Kidney (tissue), 22 donors: ENCODE measurements at places on chromosomes 2 and 18. TPM values are rescaled to one million over a fixed set of nuclear protein-coding genes. Genes with fewer than 3 reads are reported as not detected.
A peak's percentile ranks its signal among the peaks of the same experiment; 100 is the strongest.

The NT5DC4 gene
- not detected for polyA plus RNA-seq

The LGALSL gene
- polyA plus RNA-seq, result 16.2 TPM

The UGT1A1 gene
- 3.6 TPM for polyA plus RNA-seq

The SOCS6 gene
- 5.1 TPM for polyA plus RNA-seq

The CXCR2 gene
- polyA plus RNA-seq, result not detected

The EVX2 gene
- polyA plus RNA-seq, result not detected

The IL1RL1 gene
- 102 TPM for polyA plus RNA-seq

GRCh38 chr2:58680755-58681310 is 439.7 kb upstream of the FANCL start:
- no peak for DNase-seq

DNA sequence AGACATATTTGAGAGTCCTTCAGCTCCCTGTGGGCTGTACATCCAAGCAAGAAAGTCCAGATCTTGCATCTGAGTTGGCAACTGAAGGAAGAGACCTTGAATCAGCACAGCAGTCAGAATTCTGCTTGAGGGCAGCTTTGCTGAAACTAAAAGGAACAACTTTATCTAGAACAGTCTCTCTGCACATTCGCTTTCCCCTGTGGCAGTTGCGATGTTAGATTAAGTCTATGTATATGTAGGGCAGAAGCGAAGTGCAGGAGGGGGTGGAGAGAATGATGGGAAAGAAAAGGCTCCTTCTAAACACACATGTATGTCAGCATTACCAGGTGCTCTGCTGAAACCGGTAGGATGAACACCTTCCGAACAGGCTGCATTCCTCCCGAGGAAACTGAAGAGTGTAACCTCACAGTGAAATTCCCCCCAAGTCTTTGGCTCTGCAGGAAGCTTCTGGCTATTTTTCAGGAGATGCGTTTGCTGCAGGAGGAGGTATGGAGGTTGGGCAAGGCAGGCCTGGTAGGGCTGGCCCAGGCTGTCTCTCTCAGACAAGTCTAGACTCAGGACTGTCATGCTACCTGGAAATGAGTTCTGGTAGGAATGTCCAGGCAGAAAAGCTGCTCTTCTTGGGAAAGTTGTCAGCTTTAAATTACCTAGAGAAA is 70.0 kb upstream of the ATL2 start:
- DNase-seq, result no peak

- DNase-seq, result no peak
Measured at GRCh38 chr18:4961121-4961909, 235.7 kb downstream of the AKAIN1 start.

GRCh38 chr2:196274387-196274809 is 103.0 kb upstream of the STK17B start:
- DNase-seq, result no peak

DNA sequence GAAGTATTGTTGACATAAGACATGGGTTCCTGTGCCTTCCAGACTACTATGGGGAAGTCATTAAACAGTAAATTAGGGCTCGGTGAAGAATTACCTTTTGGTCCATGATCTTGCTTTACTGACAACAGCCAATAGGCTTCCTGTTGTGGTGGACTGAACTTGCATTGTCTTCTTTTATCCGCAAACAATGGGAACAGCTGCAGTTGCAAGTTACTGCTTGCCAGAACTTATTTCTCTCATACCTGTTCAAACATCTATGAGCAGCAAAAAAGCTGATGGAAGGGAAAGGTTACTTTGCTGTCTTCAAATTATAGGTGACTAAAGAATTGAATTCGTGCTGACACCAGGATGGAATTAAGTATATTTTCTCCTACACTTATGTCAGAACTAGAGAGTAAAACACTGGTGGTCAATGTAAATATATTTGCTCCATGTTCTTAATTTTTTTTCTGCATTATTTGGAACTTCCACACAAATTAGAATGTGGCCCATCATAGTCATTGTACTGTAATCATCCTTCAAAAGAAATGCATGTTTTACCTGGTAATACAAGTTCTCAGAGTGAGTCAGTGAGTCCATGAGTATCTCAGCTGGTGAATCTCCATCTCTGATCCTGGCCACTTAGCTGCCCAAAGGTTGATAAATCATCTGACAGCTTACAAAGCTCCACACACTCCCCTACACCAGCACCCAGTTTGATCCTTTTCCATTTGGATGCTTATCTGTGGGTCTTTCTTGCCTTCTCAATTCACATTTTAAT is 37.3 kb upstream of the RNF152 start:
- DNase-seq, result no peak

DNA sequence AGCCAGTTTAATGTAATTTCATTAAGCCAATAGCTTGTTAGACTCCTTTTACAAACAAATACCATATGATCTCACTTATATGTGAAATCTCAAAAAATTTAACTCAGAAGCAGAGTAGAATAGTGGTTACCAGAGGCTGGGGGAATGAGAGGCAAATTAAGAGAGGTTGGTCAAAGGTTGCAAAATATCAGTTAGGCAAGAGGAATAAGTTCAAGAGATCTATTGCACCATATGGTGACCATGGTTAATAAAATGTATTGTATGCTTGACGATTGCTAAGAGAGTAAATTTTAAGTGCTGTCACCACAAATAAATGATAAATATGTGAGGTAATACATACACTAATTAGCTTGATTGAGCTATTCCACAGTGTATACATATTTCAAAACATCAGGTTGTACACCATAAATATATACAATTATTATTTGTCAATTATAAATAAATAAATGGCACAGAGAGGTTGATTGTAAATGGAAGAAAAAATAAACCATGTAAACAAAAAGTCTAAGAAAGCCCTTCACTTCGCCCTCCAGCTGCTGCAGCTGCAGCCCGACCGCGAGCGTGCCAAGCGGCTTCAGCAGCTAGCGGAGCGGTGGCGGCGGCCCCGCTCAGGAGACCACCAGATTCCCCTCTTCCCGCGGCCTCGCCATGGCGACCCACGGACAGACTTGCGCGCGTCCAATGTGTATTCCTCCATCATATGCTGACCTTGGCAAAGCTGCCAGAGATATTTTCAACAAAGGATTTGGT is 23.0 kb upstream of the ACTR2 start:
- DNase-seq, result no peak

- no peak for DNase-seq
Measured at GRCh38 chr18:76232779-76233178, 262.3 kb downstream of the ZNF516 start.

DNA sequence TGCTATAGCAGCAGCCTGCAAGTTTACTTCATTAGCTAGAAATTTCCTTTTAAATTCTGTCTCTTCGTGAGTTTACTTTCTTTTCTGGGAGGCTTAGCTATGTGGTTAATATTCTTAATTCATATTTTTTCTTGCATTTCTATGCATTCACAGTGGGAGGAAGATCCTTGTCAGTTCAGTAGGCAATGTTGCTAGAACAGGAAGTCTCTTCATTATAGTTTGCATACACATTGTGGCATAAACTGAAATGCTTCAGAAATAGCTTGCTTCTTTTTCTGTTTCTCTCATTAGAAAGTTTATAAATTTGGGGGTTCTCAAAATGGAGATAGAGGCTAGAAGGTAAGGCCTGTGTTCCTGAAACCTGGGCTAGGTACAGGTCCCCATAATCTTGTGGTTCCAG is 8.1 kb upstream of the ARHGAP15 start:
- no peak for DNase-seq

GRCh38 chr2:224875153-224875552 is 159.0 kb upstream of the CCDC195 start:
- DNase-seq, result no peak

- no peak for DNase-seq
Measured at GRCh38 chr2:175817221-175817620, 184.8 kb downstream of the LNPK start.

DNA sequence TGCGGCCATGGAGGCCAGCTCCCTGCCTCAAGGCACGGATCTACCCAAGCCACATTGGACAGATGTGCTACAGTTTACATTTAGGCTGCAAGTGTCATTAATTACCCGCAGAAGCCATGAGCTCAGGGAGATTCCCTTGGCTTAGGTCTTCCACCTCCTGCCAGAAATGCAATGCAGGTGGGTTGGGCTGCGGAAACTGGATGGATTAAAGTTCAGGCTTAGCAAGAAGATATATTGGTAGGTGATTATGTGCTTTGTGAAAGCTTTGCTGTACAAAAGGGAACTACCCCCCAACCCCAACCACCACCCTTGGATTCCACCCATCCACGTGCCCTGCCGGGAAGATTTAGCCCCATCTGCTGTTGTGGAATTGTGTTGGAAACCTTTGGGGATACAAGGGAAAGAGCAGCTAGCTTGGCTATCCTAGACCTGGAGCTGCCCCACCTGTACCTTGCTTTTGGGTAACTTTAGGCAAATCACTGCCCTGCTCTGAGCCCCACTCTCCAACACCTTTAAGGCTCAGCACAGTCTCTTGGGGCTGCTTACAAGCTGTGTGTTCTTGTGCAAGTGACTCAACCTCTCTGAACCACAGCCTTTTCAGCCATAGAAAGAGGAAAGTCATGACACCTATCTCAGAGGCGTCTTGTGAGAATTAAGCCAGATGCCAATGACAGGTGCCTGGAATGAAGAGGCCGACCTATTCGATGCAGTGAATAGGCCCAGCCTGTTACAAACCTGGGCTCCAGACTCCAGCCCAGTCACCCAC is 141.6 kb upstream of the GLI2 start:
- DNase-seq, result no peak

- DNase-seq, result no peak
Measured at GRCh38 chr2:28096421-28096820, 205.9 kb downstream of the BABAM2 start.

DNA sequence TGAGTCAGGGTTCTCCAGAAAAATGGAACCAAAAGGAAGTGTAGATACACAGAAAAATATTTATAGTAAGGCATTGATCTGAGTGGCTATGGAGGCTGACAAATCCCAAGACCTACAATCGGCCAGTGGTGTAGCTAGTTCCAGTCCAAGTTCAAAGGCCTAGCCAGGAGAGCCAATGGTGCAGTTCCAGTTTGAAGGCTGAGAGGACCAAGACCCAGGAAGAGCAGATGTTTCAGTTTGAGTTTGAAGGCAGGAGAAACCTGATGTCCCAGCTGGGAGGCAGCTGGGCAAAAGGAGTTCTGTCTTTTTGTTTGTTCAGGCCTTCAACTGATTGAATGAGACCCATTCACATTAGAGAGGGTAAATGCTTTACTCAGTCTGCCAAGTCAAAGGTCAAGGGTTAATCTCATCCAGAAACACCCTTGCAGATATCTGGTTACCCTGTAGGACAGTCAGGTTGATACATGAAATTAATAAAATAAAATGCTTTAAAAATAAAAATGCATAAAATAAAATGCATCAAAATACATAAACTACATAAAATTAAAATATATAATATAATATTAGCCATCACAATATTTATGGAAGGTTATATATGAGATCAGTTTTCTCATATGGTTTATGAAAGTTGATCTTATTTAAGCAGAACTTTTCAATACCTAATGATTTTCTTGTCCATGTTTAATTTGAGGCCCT is 38.7 kb downstream of the KCNE4 start:
- DNase-seq, result no peak

DNA sequence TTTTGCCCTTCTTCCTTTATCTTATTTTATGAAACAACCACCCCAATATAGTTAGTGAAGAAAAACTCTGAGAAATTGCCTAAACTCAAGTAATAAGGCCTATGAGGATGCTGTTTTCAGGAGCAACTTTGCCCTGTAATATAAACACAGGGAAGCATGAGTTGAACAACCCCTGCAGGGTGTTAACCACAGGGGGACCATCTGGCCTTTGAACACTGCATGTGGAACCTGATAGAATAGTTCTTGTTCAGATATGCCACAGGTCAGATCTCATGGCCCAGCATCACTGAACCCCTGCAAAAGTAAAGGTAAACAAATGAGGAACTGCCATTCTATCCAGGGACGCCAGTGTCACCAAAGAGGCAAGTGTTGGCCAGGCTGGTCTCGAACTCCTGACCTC is 82.6 kb downstream of the MAPK4 start:
- DNase-seq, result no peak

DNA sequence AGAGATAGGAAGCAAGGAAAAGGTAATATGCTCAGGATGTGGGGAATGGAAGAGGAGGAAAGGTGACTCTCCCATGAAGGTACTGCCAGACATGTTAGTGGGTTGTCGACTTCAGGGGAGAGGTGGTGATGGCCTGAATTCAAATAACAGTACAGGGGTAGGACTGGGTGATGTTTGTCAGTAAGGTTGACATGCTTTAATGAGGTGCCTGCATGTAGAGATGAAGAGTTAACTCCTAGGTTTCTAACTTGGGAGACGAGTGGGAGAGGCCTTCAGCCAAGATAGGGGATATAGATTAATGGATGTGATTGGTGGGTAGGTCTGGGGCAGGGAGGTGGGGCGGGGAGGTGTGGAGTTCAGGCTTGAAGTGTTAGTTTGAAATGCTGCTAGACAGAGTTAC is 2.6 kb downstream of the NAPG start:
- DNase-seq, result no peak

DNA sequence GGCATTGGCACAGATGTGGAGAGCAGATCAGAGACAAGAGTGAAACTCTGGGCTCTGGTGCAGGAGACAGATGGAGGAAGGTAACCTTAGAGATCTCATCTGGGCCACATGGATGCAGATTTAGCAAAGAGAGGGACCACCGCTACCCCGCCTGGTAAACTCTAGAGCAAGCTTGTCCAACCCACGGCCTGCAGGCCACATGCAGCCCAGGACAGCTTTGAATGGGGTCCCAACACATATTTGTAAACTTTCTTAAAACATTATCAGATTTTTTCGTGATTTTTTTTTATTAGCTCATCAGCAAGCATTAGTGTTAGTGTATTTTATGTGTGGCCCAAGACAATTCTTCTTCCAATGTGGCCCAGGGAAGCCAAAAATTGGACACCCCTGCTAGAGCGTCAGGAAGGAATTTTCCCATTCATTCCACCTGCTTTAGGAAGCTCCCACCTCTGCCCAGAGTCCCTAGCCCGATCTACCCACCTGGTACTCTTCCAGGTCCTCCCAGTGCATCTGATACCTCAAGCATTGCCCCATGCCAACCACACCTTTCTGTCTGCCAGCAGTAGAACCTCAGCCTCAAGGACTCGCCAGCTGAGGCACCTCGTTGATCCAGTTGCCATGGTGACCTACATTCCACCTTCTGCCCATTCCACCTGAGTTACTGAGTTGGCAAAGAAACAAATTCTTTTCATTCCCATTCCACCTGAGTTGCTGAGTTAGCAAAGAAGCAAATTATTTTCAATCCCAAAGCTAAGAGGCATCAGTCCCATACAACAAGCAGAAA is at the start of gene CIB4:
TSS of gene CIB4 (minus strand) at position 586 of the 784 bp plus-strand sequence. CDS start at position 534, 52 bp downstream.
- peak; percentile 72 for DNase-seq

- DNase-seq, result no peak
Measured at GRCh38 chr2:35827086-35827485, 528.5 kb upstream of the CRIM1 start.

DNA sequence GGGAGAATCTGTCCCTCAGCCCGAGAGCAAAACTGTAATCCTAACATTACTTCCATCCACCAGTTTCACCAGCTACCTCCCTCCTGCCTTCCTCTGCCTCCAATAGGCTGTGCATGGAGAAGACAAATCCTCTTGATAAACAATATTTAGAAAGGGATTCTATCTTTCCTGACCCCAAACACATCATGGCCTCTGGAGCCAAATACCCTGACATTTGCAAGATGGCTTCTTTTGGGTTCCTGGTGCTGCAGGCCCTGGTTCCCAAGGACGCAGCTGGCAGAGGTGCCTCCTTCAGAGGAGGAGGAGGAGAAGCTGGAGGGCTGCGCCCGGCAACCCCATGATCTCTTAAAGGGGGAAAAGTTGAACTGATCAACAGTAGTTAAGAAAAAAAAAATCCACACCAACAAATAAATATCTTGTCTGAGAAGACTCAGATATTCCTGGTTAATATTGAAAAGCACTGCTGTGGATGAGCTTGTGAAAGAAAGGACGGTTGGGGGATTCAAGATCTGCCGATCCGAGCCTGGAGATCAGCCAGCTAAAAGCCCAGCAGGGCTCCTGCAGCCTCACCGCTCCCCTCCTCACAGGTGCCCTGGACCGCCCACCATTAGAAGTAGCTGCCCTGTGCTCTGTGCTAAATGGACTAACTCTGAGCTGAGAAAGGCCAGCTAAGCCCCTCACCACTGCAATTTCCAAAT is 116.8 kb downstream of the MSH2 start:
- no peak for DNase-seq
